T47D (cell line): ENCODE measurements at places on chromosomes 7 and 10.

- no peak for DNase-seq
Observed at GRCh38 chr7:117112640-117113039, 159.3 kb downstream of the ST7 start.

DNA sequence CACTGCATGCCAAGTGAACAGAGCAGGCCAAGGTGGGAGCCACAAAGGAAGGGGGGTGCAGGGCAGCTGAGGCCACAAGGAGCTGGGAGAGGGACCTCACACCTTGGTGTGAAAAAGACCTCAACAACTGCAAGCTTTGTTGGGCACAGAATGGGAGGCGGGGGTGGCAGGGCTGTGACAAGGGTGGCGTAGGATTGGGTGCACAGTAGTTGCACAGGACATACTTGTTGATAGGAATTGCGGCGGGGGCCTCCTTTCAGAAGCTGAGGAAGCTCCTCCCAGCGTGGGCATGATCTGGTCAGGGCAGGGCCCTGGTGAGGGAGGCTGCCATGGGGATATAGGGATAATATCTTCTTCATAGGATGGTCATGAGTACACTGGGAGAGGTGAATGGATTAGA, 25.8 kb downstream of the POLL start:
- DNase-seq, result no peak

- DNase-seq, result no peak
Observed at GRCh38 chr7:21585070-21585724, 42.4 kb downstream of the DNAH11 start.

DNA sequence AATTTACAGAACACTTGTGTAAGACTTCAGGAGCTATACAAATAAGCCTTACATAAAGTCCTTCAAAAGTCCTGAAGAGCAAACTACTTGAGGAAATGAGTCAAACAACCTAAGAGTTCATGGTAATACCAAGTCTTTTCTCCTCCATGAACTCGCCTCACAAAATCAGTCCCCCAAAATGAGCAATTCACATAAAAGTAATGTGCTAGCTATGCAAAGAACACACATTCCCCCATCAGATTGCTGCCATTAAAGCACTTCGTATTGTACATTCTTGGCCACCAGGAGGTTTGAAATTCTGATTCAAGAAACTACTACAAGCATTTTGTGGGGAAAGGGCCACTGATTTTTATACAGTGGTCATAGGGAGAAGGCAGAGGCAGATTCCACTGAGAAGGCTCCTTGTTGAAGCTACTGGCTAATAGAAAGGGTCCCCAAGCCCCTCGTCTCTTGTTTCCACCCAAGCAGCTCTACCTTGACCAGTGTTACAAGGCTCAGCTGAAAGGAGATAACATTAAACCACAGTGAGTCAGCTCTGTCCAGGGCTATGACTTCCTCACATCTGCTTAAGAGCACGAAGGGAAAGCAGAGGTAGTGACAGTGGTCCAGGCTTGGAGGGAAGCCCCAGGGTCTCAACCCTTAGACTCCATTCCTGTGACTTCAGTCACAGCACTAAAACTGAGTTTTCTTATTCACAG, 115.2 kb upstream of the CDK1 start:
- DNase-seq, result no peak

GRCh38 chr7:44762726-44763522, 14.3 kb downstream of the ZMIZ2 start:
- DNase-seq, result no peak

DNA sequence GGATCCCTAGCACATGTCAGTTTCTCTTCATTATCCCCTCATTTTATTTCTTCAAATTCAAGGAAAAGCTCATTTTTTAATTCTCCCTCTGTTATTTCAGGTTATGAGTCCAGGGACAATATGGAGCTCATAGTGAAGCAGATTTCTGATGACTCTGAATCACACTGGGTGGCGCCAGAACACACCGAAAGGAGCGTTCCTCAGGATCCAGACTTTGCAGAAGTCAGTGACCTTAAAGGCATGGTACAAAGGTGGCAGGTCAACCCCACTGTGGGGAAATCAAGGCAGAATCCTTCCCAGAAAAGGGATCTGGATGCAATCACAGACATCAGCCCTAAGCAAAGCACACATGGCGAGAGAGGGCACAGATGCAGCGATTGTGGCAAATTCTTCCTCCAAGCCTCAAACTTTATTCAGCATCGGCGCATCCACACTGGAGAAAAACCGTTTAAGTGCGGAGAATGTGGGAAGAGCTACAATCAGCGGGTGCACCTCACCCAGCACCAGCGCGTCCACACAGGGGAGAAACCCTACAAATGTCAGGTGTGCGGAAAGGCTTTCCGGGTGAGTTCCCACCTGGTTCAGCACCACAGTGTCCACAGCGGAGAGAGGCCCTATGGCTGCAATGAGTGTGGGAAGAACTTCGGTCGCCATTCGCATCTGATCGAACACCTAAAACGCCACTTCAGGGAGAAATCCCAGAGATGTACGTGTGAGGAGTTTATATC, 21.4 kb downstream of the ZKSCAN5 start:
- DNase-seq, result no peak

- no peak for DNase-seq
Observed at GRCh38 chr7:106812027-106812643, 52.9 kb upstream of the PIK3CG start.

DNA sequence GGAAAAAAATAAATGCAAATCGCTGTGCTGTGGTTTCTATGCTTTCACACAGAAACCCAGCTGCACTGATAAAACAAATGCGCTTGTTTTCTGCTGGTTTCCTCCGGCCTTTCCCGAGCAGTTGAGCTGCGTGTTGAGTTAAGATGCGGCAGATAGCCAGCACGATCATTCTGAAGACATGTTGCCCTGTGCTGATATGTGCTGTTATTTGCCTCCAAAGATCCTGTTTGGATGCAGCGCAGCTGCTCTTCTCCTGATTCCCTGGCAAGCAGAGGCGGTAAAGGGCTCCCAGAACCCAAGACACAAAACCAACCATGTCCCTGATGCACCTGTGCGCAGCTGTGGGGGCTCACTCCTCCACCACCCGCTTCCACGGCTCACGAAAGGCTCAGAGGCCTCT, 225.4 kb downstream of the PAXIP1 start:
- DNase-seq, result no peak

DNA sequence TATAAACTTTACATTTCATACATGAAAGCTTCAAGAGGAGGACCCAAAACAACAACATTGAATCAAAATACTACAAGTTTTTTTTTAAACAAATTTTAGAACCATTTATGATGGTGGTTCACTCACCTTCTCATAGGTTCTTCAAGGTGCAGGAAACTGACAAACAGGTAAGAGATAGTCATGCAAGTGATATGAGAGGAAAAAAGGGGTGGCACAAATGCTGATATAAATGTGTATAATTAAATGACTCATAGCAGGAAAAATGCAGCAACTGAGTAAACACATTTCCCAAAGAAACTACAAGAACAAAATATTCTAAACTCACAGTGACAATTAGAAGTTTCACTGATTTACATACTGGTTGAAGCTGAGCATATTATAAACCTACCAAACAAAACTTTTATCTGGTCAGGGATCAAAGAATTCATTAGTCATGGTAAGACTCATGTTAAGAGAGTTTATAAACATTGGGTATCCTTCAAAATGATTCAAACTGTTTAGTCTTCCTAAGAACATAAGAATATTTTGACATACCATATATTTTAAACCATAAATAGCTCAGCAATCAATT, 14.1 kb downstream of the ZWINT start:
- DNase-seq, result no peak

DNA sequence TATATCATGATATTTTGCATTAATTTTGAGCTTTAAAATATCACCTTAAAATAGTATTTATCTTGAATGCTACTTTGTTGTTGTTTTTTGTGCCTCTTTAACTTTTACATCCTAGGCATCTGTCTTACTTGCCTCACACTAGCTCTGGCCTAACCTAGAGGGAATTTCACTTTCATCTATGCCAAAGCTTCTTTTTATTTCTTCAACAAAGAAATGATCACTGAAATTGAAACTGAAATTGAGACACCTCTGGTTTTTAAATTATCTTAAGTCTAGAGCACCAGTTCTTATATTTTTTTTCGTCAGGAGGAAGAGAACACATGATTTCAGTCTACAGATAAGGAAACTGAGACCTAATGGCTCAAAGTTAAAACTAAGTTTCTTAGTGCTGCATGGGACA, 3.5 kb upstream of the SCIN start:
- DNase-seq, result no peak

- no peak for DNase-seq
Observed at GRCh38 chr10:20742737-20743541, 154.2 kb downstream of the NEBL start.

DNA sequence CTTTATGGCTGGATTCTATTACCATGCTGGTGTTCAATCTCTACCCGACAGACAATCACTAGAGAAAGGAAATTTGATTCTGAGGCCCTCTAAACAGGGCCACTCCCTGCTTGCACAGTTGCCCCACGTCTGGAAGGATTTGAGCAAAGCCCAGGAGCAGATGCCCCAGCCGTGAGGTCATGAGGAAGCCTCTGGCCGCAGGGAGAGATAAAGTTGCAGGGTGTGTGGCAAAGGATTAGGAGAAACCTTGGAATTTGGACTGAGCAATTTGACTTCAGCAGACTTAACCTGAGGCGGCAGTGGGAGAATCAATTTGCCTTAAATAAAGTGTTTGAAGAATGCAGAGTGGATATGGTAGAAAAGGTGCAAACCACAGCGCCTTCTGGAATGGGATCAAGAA, 40.2 kb upstream of the KLF6 start:
- no peak for DNase-seq

DNA sequence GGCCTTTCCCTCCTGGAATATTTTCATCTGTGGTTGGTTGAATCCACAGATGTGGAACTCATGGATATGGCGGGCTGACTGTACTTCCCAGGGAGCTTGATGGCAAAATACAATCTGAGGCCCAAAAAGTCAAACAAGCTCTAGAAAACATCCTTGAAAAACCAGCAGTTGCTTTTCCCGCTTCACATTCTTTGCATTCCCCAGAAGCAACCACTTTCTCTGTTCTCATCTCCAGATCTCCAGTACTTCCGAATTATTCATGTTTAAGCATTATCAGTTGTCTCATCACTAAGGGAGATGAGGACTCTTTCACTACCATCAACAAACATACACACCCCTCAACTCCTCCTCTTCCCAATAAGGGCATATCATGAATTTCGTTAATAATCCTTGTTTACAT, 55.3 kb downstream of the KIF5B start:
- DNase-seq, result no peak

DNA sequence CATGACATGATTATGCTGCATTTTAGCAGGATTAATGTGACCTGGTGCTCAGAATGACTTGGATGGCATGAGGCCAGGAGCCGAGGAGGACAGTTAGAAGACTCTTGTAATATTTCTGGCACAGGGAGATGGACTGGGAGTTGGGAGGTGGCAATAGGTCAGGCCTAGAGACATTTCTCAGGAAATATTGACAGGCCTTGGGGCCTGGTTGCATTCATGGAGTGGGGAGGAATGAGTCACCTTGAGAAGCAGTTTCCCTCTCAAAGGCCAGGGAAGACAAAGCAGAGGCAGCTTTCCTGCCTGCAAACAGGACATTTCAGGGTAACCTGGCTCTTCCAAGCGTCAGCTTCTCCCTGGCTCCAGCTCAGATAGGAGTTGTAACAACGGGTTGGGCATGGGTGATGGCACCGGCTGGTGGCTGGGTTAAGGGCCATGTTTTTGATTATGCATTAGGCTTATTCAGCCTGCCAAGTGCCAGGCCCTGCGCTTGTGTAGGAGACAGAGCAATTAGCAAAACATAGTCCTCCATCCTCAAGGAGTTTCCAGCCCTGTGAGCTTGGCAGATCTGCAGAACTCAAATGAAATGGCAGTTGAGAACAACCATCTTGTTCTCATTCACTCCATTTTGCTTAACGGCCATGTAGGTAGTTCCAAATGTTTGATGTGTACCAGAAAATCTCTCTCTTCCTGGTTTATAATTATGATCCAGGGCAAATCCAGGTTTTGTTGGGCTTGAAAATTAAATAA, 38.2 kb downstream of the HK1 start:
- DNase-seq, result peak; percentile 62

DNA sequence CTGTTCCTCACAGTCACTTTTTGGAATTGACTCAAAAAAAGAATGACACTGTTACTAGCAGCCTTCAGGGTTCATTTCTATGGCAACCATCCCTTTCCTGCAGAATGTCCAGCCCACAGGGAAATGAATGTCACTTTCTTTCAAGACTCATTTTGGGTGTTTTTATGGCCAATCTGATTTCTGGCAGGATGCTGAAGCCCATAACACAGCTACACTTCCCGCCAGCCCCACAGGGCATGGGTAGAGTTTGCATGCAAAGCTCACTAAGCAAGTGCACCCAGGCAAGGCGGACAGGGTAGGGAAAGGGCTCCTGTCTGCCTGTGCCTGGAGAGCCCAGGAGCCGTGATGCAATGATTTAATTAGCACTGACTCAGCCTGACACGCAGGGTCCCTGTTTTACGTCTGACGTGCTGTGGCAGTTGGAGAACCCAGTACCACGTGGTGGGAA, 26.1 kb upstream of the GPAM start:
- DNase-seq, result no peak

DNA sequence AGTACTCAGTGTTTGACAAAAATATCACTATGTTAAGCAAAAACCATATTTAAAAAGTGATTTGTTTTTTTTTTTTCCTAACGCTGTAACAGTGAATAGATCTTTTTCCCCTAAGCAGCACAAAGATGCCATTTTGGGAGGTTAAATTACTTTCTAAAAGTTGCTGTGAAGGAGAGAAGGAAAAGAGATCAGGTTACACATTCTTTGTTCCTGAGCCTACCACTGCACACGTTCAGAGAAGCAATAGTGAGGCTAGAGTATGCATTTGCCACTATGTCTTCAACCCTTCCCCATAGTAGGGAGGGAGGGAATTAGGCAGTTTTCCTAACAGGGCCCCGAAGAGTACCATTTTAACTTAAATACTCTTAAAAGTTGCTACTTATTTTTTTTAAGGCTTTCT, 38.9 kb downstream of the BMPR1A start:
- DNase-seq, result peak; percentile 87

GRCh38 chr7:44373418-44373740, 48.0 kb upstream of the CAMK2B start:
- no peak for DNase-seq

DNA sequence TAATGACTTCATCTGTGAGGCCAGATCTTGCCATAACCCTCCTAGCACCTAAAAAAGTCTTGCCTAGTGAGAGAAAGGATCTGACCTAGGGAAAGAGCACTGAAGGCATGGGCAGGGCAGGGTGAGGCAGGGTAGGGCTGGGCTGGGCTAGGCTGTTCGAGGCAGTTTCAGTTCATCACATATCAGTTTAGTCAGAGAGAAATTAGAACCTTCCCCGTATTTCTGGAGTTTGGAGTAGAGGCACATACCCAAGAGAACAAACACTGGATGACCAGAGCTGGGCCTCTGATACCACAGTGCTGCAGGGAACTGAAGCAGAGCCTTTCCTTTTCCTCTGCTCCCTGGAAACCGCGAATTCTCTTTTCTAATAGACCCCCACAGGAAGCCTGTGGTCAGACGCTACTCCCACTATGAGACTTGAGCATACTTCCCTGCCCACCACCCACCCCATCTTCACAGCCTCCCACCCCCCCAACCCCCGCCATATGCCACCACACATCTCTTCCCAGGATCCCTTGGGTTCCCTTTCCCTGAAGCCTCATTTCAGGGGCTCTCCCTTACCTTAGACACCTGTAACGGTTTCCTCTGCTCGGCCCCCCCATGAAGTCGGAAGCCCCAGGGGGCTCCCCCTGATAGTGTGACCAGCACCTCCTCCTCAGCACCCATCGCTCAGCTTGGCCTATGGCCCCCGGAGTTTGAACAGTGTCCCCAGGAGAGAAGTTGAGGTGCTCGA, 406 bp downstream of the SYNPO2L start:
- no peak for DNase-seq
